Stimulated activated CD4-positive, alpha-beta T cell treated with anti-CD3 and anti-CD28 coated beads, TNF-alpha, amount 100 ng/mL, for 1 hour (primary cell): ENCODE measurements at places on chromosomes 1 and 21.

GRCh38 chr1:29708381-29708780 lies 472.1 kb downstream of the PTPRU start:
- DNase-seq = no peak

GRCh38 chr1:226369110-226369509 lies 38.8 kb downstream of the PARP1 start:
- no peak for DNase-seq

DNA sequence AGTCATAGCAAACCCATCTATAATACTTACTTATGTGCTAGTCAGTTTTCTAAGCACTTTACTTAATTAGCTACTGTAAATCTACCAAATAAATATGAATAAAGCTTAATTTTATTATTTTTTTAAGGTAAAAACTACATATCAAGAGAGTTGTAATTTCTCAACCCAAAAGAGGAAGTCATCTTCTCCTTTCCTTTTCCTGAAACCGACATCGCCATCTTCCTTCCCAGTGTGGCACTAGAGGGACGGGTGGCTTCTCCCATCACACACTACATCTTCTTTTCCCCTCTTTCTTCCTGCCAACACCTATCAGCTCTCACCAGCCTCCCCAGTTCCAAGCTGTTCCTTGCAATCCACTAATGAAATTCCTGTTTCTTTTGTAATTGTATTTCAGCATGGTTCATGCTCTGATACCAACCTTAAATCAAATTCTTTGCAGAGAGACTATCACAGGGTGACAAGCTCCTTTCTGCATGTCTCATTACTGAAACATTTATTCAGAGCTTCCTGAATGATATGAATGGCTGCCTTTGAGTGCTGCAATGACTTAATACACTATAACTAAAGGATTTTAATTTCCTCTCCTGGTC lies 251.6 kb upstream of the FAM78B start:
- no peak for DNase-seq

DNA sequence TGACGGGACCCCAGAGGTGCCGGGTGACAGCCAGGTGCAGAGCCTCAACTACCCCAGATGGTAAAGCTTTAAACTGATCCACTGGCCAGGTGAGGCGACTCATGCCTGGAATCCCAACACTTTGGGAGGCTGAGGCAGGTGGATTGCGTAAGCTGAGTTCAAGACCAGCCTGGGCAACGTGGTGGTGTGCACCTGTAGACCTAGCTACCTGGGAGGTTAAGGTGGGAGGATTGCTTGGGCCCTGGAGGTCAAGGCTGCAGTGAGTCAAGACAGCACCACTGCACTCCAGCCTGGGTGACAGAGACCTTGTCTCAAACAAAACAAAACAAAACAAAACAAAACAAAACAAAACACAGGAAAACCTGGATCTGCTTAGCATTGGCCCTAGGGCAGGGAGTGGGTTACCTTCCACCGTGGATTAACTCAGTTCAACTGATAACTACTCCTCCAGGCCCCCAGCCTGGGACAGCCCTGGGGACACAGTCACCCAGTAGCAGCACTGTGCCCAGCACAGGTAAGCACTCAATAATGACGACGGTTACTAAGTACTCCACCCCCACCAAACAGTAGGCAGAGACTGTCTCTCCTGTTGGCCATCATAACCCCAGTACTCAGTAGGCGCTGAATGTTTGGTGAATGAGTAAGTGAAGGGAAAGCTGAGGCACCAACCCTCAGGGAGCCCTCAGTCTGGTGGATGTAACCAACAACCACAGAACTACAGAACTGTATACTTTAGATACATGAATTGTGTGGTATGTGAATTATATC lies 21.6 kb downstream of the SLC66A1 start:
- no peak for DNase-seq

DNA sequence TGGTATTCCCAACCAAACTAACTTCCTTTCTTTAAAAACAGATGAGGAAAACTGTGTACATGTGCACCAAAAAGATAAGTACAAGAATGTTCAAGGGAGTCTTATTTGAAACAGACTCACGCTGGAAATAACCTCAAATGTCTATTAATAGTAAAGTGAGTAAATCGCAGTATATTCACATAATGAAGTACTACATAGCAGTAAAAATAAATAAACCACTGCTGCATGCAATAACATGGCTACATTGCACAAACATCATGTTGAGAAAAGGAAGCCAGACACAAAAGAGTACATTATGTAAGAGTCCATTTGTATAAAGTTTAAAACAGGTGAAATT lies 5.2 kb upstream of the DENND2D start:
- DNase-seq = no peak
